Progenitor cell of endocrine pancreas (in vitro differentiated cells): ENCODE measurements at places on chromosomes 4 and X. TPM values are rescaled to one million over a fixed set of nuclear protein-coding genes. Genes with fewer than 3 reads are reported as not detected.

Gene EMCN
- total RNA-seq: not detected in 2 replicates

DNA sequence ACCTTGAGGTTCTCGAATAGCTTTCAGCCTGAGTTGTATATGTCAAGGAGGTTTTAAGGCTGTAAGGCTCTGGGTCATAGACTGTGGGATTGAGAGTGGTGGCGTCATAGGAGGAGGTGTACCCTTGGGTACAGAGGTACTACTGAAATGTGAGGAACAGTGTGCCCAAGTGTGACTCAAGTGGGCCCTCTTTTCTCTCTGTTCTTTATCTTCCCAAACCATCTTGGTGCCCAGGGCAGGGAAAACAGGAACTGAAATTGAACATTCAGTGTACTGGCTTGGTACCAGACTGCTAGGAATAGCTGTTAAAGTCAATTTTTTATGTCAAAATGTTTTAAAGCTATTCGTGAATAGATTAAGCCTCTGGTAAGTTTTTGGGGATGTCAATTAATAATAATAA lies 136.2 kb upstream of the RPS6KA3 start:
- DNase-seq: no peak

DNA sequence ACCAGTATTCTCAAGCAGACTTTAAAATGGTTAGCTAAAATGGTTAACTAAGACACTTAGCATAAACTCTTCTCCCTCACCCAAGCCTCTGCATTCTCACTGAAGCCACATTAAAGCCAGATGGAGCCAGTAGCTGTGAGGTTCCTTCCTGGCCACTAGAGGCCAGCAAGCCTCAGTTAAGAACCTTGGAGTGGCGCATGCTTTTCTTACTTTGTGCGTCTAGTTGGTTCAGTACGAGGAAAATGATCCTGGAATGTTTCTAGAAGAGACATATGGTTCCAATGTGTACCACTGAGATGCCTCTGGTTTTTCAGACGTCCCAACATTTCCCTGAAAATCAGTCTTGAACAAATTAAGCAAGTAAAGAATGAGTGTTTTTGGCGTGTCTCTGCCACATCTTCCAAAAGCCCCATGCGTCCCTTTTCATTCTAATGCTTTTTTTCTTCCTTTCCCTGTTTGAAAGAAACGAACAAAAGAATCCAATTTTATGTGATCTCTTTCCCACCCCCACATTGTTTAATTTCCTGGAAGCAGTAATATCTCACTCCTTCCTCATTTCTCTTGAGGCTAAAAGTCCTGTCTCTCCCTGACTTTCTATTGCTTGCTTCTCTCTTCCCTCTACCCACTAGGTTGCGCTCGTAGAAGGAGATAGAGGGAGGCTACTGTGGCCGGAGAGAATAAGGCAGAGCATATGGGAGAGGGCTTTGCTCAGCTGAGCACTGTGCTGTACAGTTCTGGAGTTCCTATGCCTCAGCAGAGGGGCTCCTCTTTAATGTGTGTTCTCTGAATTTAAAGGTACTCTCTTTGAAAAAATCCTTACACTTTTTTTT lies 82.9 kb upstream of the TAB3 start:
- DNase-seq: no peak

DNA sequence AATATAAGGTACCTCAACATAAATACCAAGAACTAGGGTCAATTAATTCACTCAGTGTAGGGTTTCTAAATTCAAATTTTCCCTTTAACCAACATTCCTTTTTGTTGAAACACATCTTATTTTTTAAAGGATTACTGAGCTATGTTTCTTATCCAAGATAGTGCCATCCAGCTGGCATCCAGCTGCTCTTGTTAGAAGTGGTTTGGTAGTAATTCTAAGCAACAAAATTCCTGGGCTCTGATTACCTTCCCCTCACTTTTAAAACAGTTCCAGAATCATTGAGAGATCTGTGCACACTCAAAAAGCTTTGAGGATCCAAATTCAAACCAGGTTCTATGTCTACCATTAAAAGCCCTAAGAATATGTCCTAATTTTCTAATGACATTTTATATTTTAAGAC lies 583.7 kb downstream of the TRIML1 start:
- DNase-seq: no peak

Gene TLR1
- 3.0 and 3.1 TPM in 2 replicates for total RNA-seq

DNA sequence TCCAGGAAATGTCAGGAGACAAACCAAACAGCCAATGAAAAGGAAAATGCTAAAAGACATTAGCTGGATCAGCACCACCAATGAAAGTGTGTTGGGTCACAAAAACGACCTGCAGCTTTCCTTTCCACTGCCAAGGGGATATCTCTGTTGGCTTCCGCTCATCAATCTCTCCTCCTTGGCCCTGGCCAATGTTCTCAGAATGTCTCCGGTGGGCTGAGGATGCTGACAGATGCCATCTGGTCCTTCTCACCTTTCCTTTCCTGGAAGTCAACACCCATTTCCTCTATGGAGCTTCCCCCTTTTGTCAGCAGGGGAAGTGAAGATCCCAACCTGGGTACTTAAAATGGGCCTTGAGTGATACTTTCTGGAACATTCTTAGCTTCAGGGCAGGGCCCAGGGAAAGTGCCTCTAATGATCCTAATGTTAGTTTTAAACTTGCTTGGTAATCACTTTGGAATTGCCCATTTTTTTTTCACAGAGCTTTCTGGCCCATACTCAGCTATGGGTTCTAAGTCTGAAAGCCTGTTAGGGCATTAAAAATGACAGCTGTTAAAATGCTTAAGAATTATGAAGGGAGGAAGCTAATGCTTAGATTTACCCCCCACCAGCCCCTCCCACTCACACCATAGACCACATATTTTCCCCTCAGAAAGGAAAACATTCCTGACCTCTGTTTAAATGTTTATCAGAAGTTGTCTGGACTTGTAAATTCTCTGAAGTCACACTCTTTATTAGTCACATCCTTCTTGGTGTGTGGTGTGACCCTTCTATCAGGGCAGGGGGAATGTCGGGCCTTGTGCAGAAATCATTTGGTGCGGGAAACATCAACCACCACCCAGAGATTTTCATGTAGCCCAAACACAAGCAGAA lies 29.2 kb downstream of the IGFBP7 start:
- DNase-seq: no peak

Gene FRAS1
- 163 and 166 TPM in 2 replicates for total RNA-seq

Gene CXCL9
- total RNA-seq: not detected in 2 replicates

Gene TREX2
- 0.24 and 0.41 TPM in 2 replicates for total RNA-seq

GRCh38 chr4:25984266-25984665 lies 70.2 kb downstream of the SMIM20 start:
- no peak for DNase-seq

DNA sequence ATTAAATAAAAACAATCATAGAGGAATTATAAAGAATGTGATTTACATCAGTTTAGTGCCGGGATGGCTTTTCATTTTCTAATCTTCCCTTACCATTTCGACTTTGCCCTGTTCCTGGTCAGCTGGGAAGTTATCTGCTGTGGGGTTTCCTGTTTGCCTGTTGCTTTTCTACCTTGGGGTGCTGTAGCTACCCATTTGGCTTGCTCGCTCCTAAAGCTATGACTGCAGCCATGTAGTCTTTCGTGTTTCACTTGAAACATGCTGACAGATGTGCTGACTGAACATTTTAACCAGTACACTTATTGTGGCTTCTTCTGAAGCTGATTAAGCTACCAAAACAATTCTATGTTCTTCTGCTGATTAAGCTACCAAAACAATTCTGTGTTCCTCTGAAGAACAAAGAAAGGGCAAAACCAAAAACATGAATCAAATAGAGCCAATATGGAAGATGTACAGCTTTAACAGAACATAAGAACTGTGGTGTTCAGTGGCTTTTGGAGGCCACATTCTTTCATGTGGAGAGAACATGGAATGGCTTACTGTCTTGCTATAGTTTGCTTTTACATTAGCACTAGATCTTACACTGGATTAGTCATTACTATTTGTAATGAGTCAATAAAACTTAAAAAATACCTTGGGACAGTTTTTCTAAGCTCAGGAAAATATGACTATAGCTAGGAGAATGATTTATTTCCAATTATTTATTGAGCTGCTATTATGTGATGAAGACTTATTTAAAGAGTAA lies 440.4 kb downstream of the SPRY1 start:
- DNase-seq: no peak

DNA sequence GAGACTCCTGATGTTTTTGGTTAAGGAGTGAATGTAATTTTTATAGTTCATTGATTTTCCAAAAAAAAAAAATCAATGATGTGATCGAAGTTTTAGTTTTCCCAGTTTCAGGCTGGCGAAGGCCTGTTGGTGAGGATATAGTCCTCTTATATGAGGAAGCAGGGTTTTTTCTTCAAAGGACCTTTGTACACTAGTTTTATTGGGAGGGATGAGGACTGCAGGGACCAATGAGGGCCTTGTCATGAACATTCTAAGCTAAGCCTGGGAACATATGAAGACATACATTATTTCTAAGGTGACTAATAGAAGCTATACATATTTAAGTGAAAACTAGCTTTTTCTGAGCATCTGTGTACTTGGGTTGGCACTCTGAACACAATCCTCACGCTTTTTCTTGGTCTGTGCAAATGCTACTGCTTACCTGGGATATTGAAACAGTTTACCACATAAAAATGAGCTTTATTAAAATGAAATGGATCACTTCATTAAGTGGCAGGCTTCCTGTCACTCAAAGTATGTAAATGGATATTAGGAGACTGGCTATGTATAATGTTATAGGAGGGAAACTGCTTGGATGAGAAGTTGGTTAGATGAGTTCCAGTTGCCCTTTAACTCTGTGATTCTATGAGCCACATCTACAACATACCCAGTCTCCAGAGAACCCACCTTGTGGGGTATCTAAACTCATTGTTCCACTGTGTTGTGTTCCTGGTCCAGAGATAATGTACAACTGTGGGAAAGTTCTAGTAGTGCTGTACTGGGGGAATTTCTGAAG lies 43.5 kb downstream of the SLC4A4 start:
- DNase-seq: no peak

DNA sequence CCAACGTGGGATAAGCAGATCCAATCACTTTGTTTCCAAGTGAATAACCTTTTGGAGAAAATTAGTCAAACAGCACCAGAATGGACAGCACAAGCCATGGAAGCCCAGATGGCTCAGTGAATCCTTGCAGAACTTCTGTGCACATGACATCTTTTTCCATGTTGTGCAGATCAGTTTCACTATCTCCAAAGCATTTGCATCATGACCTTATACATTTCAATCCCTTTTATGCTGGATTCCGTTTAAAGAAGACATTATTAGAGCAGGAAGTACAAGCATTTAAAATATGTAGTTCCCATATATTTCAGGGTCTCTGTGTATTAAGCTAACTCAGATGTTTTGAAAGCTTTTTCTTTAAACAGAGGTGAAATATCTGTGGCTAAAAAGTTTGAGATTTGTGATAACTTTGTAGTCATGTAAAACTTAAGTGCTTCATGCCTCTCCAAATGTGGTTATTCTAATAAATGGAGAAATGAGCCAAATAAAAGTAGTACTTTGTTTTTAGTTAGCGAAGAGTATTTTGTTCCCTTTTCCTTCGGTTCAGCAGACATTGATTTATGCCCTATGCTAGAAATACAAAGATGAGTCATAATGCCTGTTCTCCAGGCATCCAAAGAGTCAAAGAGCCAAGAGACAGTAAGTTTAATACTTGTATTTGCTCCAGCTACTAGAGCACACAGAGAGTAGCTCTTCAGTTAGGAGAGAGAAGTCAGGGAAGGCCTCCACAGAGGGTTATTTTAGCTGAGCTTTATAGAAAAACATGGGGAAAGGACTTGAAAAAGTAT lies 39.0 kb downstream of the PLAC8 start:
- no peak for DNase-seq
